ENCODE measurements at places on chromosomes 12 and 14.

DNA sequence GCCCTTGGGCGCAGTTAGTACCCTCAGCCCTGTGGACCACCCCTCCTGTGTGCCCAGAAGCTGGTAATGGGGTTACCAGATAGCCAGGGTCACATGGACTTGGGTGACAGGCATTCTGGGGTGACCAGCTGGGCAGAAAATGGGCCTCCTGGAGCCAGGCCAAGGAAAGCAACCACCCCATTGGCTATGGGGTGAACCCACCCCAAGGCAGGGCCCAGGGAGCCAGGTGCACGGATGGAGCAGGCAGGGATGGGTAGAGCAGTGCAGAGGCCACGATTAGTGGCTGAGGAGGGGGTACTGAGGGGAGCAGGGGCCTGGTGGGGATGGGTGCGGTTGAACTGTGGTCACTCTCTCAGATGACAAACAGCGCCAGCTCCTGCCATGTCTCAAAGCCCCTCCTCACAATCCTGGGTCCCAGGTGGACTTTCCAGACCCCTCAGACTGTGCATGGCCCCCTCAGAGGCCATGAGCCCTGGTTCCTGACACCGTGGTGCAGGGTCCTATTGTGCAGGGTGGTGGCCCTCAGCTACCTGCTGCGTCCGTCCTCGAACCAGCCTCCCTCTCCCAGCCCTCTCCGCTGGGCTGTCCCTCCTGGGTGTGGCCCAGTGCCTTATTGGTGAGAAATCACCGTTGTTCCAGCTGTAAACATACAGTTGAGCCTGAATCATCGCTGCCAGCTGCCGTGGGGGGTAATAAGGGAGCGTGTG, 23.4 kb upstream of the BEGAIN start:
- H3K4me3 ChIP-seq = no peak overlapping the region
- no peak overlapping the region for H3K27ac ChIP-seq
- no peaks in the 10 kb centered on the region for H3K27me3 ChIP-seq
- H3K36me3 ChIP-seq = no peaks in the 10 kb centered on the region

- no peak for DNase-seq
- peaks cover 27% of the 10 kb centered on the region for H3K4me1 ChIP-seq
- H3K27ac ChIP-seq = no peak overlapping the region
- H3K36me3 ChIP-seq = no peaks in the 10 kb centered on the region
- H3K4me3 ChIP-seq = no peak overlapping the region
These were observed 124.5 kb downstream of the CALM1 start for GRCh38 chr14:90521084-90521929.

GRCh38 chr14:32757568-32757967, 181.1 kb upstream of the NPAS3 start:
- H3K4me3 ChIP-seq = no peak overlapping the region
- no peak for DNase-seq
- no peaks in the 10 kb centered on the region for H3K36me3 ChIP-seq
- no peak overlapping the region for H3K27ac ChIP-seq
- no peaks in the 10 kb centered on the region for H3K27me3 ChIP-seq
- H3K4me1 ChIP-seq = no peaks in the 10 kb centered on the region

DNA sequence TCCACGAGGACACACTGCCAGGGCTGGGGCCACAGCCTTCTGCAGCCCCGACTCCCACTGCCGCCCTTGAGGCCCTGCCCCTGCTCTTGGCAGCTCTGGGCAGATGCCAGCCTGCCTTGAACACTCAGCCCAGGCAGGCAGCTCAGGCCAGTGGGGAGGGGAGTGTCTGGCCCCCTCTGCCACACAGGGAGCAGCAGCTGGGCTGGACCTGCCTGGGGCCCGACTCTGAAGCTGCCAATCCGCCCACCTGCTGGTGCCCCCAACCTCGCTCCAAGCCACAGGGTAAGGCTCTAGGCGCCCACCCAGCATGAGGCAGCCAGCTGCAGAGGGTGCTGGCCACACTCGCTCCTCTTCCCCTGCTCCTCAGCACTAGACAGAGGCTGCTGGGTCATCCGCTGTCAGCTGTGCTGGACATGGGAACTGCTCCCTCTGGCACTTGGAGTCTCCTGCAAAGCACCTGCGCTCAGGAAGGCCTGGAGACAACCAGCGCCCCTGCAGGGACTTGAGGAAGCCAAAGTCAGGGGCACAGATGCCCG, 24.6 kb upstream of the NUDT14 start:
- no peak for DNase-seq
- no peaks in the 10 kb centered on the region for H3K36me3 ChIP-seq
- H3K27ac ChIP-seq = no peak overlapping the region
- no peaks in the 10 kb centered on the region for H3K27me3 ChIP-seq

DNA sequence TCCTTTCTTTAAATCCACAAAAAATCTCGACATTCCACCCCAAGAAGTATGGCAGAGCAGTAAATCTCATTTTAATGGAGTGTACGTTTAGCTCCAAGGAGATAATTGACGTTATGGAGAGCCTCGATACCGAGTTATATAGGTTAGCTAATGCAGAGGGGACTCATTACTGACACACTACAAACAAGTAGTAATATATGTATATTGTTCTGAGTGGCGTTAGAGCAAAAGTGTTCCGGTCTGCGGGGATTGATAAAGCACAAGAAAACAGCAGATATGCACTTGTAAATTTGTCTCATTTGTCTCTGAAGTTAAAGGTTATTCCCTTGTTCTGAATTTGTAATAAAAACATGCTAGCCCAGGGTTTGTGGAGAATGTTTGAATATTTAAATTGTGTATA, 84.1 kb downstream of the BCL11B start:
- no peak overlapping the region for H3K27ac ChIP-seq

DNA sequence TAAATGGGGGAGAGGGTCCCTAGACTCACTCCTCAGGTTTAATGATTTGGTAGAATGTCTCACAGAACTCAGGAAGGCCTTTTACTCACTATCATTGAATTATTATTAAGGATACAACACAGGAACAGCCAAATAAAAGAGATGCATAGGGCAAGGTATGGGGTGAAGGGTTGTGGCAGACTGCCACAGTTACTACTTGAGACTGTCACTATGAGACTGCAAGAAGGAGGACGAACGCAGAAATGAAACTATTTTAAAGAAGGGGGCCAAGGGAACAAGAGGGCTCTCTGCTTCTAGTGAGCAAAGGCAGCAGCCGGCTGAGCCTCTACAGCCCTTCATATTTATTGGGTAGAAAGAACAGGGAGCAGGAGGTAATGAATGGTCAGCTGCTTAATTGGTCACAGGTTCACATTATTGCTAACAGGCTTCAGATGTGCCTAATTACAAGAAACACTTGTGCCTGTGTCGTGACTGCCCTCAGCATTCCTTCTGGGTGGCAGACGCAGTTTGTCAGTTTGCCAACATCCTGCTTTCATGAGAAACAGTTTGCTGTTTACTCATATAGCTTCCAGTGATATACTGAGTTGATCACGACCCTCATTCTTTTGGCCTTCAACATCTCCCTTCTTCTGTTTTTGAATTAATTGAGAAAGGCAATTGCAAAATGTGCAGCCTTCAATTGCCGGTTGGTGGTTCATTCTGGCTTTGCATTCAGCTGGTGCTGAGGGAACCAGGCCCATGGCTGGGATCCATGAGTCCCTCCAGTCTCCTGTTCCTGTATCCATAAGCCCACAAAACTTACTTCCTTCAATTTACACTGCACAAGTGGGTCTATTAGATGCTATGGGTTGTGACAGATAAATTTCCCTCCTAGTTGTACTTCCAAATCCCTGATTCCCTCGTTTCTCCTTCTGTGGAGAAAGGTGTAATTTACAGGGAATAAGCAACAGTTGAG, 82.8 kb upstream of the PLEKHG7 start:
- no peaks in the 10 kb centered on the region for H3K4me1 ChIP-seq
- no peaks in the 10 kb centered on the region for H3K36me3 ChIP-seq
- H3K4me3 ChIP-seq = no peak overlapping the region
- no peaks in the 10 kb centered on the region for H3K27me3 ChIP-seq

DNA sequence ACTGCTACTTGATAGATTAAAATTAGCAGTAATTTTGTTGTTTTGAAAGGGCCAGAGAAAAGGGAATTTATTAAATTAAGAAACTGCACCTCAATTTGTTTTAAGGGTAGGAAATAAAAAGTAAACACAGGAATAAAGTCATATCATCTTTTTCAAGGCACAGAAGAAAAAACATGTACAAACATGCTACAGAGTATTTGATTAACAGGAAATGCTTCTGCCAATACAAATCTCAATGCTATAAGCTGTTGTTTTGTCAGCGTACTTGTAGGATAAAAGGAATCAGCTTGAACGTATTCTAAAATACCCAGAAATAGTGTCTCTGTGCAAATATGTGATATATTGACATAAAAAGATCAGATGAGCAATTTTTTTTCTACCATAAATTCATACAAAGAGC, 474.0 kb upstream of the MGAT4C start:
- H3K4me1 ChIP-seq = no peaks in the 10 kb centered on the region
- no peaks in the 10 kb centered on the region for H3K36me3 ChIP-seq

DNA sequence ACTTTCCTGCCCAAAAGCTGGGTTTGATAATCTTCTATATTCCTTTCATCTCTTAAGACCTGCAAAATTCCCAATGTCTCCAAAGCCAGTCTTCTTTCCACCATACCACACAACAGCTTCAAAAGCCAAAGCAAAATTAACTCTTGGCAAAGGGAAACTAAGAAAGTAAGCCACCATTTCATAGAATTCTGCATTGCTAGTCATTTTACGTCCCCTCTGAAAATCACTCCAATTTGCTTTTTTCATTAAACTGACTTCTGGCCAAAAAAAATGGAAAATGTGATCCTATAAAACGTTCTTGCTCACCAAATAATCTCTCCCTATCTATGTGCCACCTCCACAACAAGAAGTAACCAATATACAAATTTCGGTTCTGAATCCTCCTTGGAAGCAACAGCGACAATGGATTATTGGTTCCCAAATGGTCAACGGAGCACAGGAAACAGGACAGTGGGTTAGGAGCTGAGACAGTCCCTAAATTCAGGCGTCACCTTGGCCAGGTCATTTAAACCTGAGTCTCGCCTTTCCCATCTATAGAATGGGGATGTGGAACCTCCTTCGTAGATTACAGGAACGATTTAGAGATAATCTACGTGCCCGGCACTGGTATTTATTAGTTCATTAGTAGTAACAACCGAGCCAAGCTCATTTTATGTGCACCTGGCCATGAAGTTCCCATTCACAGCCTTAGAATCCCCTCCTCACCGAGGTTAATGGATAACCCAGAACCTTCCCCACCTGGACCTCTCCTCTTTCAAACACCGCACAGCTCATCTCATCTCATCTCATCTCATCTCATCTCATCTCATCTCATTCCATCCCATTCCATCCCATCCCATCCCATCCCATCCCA, 1.2 kb downstream of the NT5DC3 start:
- H3K4me3 ChIP-seq = peak overlapping the region; percentile 84
- no peaks in the 10 kb centered on the region for H3K27me3 ChIP-seq
- DNase-seq = peak; percentile 6

- H3K36me3 ChIP-seq = no peaks in the 10 kb centered on the region
- peak; percentile 37 for DNase-seq
- no peak overlapping the region for H3K27ac ChIP-seq
- H3K27me3 ChIP-seq = no peaks in the 10 kb centered on the region
These were observed 21.1 kb upstream of the LRTM2 start for GRCh38 chr12:1799051-1799881.

GRCh38 chr12:96241846-96242256, 47.7 kb downstream of the ELK3 start:
- DNase-seq = no peak
- no peaks in the 10 kb centered on the region for H3K4me1 ChIP-seq
- no peak overlapping the region for H3K27ac ChIP-seq
- no peak overlapping the region for H3K4me3 ChIP-seq

DNA sequence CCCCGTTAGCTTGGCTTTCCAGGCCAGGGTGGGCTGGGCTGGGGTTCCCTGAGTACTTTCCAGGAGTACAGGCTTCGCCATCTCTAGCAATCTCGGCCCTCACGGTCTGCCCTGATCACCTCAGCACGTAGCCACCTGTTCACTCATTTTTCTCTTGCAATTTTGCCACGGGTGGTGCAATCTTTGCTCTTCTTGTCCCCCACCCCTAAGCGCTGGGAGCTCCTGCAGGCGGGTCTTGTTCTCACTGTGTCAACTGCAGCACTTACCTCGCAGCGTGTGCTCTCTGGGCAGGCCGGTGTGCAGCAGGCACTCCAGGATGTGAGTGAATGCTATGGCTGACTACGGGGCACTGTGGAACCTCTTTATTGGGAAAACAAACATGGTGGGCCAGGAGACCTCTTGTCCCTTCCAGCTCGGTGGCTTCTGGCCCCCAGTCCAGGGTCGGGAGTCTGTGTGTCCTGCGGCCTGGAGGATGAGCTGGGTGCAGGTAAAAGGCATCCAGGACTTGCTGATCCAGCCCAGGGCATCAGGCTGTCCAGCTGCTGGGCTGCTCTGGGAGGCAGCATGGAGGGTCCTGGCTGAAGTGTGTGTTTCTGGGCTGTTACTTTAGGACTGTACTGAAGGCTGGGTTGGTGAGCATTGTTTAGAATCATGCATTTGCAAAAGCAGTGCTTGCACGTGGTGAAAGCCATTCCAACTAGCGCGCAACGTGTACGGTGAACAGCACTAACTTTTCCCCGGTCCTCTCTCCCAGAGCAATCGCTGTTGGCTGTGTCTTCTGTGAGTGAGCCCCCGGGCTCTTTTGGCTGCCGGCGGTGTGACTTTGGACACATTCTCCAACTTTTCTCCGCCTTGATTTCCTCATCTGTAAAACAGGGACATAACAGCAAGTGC, 1.5 kb upstream of the ULK1 start:
- no peaks in the 10 kb centered on the region for H3K27me3 ChIP-seq
- peak; percentile 36 for DNase-seq
- H3K4me3 ChIP-seq = no peak overlapping the region

GRCh38 chr14:81187832-81188522, 32.8 kb downstream of the GTF2A1 start:
- no peaks in the 10 kb centered on the region for H3K27me3 ChIP-seq
- H3K27ac ChIP-seq = no peak overlapping the region
- peaks cover 16% of the 10 kb centered on the region for H3K4me1 ChIP-seq
- no peaks in the 10 kb centered on the region for H3K36me3 ChIP-seq
- H3K4me3 ChIP-seq = no peak overlapping the region
- DNase-seq = no peak

DNA sequence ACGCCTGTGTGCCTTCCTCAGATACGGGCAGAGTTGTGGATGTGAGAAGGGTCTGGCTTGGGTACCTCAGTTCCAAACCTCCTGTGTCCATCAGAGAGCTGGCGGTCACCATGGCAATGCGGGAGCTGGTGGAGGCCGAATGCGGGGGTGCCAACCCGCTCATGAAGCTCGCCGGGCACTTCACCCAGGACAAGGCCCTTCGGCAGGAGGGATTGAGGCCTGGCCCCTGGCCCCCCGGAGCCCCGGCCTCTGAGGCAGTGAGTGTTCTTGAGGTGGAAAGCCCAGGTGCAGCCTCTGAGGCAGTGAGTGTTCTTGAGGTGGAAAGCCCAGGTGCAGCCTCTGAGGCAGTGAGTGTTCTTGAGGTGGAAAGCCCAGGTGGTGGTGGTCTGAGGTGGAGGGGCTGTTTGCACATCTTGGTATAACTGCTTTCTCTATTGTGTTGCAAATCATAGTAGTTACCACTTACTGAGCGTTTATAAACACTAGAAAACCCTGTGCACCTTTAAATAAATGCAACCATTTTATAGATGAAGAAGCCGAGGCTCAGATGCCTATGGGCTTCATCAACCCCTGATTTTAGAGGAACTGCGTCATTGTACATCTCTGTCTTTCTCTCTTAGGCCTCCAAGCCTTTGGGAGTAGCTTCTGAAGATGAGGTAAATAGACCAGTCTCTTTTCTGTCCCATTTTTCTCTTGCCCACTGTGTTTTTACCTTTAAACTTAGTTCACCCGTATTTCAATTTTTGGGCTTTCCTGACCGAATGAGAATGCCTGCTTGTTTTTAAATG, 976 bp downstream of the PEX5 start:
- no peaks in the 10 kb centered on the region for H3K27me3 ChIP-seq
- H3K4me3 ChIP-seq = peak overlapping the region; percentile 96
- H3K27ac ChIP-seq = peak overlapping the region; percentile 90
